Suppressor macrophage treated with lipopolysaccharide for 4 hours (primary cell): ENCODE measurements at places on chromosomes 13 and 19.

- DNase-seq = peak; percentile 90
These were observed 8.1 kb downstream of the PIK3R2 start for GRCh38 chr19:18160971-18161635.

- DNase-seq = peak; percentile 11
These were observed 26.8 kb downstream of the CHAF1A start for GRCh38 chr19:4429256-4429655.

- DNase-seq = no peak
These were observed 451.0 kb upstream of the SLC10A2 start for GRCh38 chr13:103517066-103517767.

DNA sequence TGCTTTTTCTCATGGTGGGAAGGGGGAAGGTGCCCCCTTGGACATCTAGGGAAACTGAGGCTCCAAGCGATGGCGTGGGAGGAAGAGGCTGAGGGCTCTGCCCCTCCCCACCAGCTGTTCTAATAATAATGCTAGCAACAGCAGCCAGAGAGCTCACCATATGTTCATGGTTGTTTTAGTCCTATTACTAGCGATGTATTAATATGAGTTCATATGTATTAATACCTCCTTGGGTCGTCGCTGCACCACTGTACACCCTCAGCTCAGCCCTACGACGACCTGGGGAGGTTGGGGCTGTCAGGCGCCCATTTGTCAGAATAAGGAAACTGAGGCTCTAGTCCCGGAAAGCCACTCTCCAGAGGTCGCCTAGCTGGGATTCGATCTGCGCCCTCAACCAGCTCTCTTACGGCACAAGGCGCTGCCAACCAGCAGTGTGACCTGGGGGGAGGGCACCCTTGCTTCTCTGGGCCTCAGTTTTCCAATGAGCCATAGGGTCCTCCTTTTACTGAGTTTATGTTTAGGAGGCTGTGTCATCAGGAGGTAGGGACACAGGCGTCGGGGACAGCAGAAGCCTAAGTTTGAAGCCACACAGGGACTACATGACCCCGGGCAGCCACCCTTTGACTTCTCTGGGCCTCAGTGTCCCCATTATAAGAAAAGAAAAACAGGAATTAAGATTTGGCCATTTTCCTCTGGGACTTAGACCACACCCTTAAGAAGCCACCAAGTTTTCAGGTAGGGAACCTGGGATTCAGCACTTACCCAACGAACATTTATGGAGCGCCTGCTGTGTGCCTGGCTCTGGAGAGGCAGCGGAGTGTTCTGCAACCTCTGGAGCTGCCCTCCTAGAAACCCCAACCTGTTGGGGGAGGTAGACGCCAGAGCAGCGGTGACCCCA is 664 bp downstream of the MAST3 start:
- DNase-seq = no peak

- DNase-seq = no peak
These were observed 518 bp downstream of the TFDP1 start for GRCh38 chr13:113584870-113585671.

GRCh38 chr19:46101293-46101692 is 23.2 kb downstream of the IGFL3 start:
- no peak for DNase-seq

- no peak for DNase-seq
These were observed 13.2 kb downstream of the JAK3 start for GRCh38 chr19:17834350-17835181.

- DNase-seq = no peak
These were observed 1.4 kb downstream of the GPX4 start for GRCh38 chr19:1105008-1105872.

- no peak for DNase-seq
These were observed 15.0 kb downstream of the ZSCAN5A start for GRCh38 chr19:56299688-56300087.

DNA sequence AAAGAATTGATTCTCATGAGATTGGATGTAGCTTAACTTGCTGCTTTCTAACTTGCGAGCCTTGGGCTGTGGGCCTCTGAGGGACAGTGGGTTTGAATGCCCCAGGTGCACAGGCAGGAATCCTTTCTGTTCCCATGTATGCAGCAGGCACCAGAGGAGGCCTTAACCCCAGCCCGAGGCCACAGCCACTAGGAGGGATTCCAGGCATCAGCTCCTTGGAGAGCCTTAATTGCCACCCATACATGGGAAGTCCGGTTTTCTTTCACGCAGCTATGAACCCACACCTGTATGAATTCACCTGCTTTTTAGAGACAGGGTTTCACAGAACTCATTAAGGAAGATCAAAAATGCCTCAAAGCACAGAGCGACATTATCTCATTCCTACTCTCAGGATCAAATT is 117.9 kb downstream of the CRYL1 start:
- no peak for DNase-seq
